Activated naive CD8-positive, alpha-beta T cell treated with anti-CD3 and anti-CD28 coated beads, Interleukin-2, amount 50 U/mL, for 16 hours (primary cell): ENCODE measurements at places on chromosomes 7 and 10.

GRCh38 chr10:35420827-35421552 is 84.7 kb downstream of the CCNY start:
- no peak for DNase-seq

DNA sequence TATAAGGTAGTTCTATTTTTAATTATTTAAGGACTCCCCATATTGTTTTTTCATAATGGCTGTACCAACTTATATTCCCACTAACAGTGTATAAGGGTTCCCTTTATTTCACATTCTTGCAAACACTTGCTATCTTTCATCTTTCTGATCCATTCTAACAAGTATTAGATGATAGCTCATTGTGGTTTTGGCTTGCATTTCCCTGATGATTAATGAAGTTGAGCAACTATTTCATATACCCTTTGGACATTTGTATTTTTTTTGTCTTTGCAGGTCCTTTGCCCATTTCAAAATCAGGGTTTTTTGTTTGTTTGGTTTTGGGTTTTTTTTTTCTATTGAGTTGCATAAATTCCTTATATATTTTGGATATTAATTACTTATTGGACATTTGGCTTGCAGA is 107.2 kb downstream of the EPC1 start:
- no peak for DNase-seq

DNA sequence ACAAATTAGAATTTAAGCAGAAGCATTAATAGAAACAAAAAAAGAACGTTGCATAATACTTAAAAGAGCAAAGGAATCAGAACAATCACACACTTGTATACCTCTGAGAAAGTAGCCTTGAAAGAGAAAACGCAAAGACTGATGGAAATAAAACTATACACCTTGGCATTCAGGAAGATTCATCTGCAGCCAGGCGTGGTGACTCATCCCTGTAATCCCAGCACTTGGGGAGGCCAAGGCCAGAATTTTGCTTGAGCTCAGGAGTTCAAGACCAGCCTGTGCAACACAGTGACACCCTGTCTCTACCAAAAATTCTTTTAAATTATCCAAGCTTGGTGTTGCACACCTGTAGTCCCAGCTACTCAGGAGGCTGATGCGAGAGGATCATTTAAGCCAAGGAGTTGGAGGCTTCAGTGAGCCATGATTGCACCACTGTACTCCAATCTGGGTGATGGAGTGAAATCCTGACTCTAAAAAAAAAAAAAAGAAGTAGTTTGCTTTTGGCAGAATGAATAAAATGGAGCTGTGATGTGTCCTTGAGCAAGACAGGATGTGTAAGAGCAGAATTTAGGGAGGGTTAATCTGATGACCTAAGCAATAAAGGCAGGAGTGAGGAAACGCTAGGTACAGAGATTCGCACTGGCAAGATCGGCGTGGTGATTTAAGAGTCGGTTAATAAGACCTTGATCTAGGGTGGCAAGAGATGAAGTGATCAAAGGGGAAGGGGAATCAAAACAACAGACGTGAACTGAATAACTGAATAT is 75.8 kb upstream of the NRP1 start:
- no peak for DNase-seq

GRCh38 chr10:1627945-1628344 is 109.4 kb downstream of the ADARB2 start:
- no peak for DNase-seq

DNA sequence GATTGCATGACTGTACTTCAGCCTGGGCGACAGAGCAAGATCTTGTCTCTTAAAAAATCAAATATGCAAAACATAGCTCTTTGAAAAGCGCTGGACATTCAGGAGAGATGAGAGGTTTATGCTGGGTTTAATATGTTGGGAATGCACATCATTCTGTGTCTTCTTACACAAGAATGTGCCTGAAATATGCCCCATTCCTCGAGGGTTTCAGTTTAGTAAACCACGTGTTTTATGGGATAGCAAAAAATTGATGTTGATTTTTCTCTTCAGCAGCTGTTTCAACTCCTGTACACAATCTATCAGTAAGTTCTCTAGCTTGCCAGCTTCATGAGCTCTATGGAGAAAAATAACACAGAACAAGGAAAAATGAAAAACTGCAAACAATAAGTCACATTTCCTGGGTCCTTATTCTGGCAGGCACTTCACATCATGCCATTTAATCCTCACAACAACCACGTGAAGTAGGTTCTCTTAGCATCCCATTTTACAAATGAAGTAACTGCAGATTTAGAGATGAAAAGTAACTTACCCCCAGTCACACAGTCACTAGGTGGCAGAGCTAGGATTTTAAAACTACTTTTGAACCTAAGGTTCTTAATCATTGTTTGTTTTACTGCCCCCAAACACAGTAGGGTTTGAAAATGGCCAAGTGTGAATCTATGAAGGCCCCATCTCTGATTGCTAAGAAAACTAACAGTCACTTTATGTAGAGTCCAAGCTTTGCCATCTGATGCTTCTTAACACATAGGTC is 423.6 kb downstream of the PHTF2 start:
- no peak for DNase-seq

- DNase-seq, result no peak
Observed at GRCh38 chr10:12543589-12543988, 194.2 kb downstream of the CAMK1D start.

GRCh38 chr10:67603701-67604100 is 92.3 kb downstream of the CTNNA3 start:
- no peak for DNase-seq

DNA sequence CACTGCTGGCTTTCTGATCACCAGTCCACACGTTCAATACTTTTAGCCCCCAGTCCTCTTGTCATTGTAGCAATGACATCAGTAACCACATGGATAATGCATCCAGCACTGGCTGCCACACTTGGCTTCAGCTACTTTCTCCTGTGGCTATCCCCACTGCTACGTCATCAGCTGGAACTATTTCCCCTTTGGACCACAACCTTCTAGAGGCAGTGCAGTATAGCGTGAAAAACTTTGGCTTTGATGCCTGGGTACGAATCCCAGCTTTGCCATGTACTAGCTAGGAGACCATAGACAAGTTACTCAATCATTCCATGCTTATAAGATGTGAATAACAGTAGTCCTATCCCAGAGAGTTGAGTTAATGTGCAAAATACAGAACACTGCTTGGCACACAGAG is 63.2 kb downstream of the CCDC3 start:
- no peak for DNase-seq

DNA sequence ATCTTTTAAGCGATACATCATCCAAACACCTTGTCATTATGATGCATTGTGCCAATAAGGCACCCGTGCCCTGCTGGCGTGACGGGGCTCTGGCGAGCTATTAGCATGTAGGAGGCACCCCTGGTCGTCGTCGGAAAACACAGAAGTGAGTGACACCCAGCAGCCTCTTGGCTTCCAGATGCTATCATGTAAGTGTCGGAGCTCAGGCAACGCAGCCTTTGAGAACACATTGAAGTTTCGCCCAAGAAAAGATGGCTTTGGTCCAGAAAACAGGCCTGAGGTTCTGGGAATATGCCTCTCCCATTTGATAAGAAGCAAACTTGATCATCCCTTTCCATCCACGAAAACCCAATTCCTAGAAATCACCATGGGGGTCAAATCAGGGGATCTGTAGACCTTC is 555.3 kb downstream of the GALNT17 start:
- DNase-seq, result no peak

DNA sequence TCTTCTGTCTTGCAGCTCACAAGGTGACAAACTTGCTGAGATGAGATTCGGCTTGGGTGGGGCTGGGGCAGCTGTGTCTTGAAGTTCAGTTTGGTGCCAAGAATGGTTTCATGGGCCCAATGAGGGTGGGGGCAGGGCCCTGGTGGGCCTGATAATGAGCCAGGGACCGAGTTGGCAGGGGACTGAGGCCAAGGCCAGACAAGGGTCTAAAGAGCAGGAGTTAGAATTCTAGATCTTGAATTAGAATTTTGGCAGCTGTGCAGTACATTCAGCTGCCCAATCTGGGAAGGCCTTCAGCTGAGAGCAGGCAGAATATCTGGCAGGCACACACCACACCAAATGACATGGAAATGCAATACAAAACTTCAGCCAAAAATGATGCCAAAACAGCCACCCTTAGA is 1.5 kb upstream of the JAZF1 start:
- DNase-seq, result no peak

DNA sequence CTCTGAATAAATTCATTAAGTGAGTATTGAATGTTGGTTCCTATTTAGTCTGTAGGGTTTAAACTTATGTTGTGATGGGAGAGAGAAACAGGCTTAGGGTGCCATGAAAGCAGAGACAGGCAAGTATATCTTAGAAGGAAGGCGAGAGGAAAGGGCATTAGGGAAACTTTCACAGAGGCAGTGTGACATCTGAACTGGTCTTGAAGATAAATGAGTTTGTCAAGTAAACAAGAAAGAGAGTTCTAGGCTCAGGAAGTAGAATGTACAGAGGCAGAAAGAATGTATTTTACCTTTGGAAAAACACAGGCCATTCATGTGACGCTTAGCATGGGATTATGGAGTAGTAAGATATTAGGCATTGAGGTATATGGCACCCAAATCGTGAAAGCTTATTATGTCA is 34.5 kb downstream of the GLCCI1 start:
- no peak for DNase-seq

DNA sequence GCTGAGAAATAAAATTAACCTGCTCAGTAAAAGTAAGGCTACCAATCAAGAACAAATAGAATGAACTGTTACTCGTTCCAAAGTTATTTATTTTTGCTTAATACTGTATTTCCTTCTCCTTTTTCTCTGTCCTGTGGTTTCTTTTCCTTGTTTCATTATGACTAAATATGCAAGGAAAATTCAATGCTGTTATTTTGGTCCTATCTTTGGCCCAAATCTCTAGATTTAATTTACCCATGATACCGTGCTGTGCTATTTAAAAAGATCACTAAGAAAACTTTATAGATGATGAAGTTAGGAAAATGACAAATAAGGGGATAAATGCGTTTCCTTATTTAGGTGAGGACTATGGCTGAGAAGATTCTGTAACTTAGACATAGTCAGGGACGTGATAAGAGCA is 45.3 kb upstream of the FAM133B start:
- DNase-seq, result no peak

DNA sequence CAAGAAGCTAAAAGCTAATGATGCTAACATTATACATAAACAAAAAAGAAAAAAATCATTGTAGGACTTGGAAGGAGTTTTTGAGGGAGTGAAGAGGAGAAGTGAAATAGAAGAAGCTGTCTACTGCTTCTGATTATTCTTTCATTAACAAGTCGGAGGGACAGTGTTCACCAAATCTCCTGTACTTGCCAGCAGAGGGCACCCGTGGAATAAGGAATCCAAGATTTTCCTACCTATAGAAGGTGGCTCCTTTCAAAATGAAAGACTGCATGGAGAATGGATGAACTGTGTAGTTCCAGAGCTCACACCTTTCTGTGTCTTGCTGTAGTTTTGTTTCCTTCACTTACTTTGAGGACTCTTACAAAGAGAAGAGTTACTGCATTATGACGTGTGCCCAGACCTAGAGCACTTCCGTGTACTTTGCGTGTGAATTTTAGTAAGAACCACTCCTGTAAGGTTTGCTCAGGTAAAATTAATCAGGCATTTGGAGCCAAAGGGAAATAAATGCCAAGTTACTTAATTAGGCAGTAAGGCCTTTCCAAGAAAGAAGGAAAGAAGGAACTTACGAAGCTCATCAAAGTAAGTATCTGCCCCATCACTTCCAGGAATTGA is 145.1 kb downstream of the SEMA3D start:
- DNase-seq, result no peak

GRCh38 chr10:74163319-74164068 is 12.5 kb downstream of the ADK start:
- no peak for DNase-seq

GRCh38 chr7:3861386-3861785 is 560.3 kb downstream of the SDK1 start:
- DNase-seq, result no peak

DNA sequence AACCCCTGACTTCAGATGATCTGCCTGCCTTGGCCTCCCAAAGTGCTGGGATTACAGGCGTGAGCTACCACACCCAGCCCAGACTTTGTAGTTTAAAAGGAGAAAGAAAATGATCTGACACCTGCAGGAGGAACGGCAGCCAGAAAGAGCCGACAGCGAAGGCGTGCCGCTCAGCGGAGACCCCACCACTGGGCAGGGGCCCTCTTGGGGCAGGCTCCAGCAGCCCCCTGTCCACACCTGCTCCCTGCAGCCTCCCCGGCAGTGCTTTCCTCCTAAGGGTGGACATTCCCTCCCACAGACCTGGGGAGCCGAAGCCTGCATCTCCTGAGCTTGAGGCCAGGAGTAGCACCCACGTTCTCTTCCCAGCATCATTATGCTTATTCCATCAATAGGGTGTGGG is 19.2 kb upstream of the CNPY1 start:
- DNase-seq, result no peak

DNA sequence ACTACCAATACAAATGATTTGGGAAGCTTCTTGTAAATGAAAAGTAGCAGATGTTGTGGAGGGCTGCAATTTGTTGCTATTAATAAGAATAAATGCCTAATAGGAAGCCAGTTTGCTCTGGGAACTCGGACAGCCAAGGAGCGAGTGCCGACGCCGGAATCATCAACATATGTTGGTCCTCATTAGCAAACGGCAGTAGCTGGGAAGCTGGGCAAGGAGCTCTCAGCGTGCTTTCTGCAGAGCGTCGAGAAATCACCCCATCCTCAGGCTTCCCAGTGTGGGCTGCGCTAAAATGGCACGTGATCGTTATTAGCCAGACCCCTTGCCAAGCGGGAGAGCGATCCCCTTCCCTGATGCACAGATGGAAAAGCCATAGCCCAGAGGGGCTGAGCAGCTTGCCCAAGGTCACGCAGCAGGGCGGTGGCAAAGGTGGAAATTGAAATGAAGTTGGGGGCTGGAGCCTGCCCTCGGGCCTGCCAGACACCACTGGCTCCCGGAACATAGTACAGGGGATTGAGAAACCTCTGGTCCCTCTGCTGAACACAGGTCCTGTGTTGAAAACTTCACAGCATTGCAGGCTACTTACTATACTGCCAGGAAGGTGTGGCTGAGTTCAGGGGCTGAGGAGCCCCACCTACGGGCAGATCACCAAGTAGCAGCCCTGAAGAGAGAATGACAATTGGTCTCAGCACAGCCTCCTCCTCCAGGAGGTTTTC is 326.9 kb downstream of the PLXNA4 start:
- no peak for DNase-seq

- no peak for DNase-seq
Observed at GRCh38 chr10:11918384-11918783, 95.2 kb downstream of the PROSER2 start.

DNA sequence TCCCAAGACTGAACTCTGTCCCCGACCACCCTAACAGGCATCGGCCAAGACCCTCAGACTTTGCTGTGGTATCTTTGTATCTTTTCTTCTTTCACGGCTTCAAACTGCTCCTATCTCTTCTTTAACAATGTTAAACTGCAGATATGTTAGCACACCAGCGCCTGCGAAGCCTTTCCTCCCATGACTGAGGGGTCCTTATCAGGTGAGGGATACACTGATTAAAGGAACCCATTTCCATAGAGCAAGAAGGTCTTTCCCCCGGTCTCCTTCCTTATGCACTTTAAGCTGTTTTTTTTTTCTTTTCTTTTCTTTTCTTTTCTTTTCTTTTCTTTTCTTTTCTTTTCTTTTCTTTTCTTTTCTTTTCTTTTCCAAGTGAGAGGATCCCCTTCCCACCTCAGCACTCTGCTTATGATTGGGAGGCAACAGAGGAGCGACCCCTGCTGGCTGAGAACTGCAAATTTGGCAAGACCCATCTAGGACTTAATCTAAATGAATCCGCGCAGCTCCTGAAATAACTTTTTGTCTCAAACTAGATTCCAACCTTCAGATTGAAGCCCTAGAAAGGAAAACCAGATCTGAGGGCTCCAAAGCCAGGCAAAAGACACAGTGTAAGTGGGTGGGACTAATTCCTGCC is 109.9 kb downstream of the ITGB8 start:
- no peak for DNase-seq
